ENCODE measurements at places on chromosomes 11 and 22.

DNA sequence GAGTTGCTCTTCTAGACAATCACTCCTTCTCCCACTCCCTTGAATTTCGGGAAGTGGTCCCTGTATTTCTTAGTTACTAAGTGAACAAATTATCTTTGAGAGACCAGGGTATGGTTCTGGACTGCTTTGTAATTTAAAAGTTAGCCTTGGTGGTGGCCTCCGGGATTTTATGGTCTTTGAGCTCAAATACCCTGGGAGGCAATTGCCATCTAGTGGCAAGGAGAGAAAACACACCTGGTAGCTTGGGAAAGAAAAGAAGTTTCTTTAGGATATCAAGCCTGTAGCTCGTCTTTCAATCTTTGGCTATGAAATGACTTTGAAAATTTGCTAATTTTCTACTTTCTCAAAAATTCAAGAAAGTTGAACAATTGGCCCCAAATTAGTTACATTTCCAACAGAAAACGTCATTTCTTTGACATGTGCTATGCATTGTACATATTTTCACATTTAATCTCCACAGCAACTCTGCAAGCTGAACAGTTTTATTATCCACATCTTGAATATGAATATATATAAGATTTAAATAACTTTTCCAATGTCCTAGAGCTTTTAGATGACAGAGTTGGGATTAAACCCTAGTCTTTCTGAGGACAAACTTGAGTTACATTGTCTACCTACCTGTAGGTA is 39.1 kb downstream of the MMP27 start:
- DNase-seq = no peak

DNA sequence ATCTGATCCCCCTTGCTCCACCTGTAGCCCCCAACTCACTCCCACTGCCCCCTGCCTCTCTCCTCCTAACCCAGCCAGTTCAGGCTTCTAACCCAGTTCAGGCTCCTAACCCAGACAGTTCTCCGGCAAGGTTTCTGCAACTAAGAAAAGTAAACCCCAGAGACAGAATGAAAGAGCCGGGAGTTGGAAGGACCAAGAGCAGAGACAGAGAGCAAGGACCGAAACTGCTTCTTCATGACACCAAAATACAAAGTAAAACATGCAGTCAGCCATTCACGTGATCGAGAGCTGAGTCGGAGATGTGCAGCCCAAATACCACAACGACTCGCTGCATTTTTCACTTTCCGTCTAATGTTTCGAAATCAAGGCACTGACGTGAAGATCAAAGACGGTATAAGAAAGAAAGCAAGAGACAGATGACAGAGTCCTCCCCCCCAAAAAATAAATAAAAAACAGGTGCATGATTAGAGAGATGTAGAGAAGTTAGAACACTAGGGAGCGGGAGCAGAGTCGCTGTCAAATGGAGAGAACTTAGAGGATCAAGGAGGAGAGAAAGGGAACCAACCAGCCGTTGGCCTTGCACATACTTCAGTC is 884 bp downstream of the IL10RA start:
- DNase-seq = no peak

- no peak for DNase-seq
Observed at GRCh38 chr22:46090631-46091201, 59.6 kb upstream of the PPARA start.

GRCh38 chr11:134676516-134677287 is 264.7 kb upstream of the B3GAT1 start:
- DNase-seq = no peak

- no peak for DNase-seq
Observed at GRCh38 chr11:118338637-118339061, 3.9 kb downstream of the CD3D start.

DNA sequence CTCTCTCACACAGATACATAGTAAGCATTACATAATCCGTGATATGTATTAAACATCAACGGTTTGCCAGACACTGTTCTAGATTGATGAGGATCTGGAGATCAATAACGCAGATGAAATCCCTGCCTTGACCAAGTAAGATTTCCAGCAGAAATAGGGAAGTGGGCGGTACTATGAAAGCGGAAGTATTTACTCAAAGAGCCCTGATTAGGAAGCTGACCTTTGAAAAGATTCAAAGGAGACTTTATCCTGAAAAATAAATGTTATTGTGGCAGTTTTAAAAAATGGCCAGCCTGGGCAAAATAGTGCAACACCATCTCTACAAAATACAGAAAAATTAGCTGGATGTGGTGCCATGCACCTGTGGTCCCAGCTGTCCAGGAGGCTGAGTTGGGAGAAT is 26.8 kb downstream of the GAB2 start:
- no peak for DNase-seq

DNA sequence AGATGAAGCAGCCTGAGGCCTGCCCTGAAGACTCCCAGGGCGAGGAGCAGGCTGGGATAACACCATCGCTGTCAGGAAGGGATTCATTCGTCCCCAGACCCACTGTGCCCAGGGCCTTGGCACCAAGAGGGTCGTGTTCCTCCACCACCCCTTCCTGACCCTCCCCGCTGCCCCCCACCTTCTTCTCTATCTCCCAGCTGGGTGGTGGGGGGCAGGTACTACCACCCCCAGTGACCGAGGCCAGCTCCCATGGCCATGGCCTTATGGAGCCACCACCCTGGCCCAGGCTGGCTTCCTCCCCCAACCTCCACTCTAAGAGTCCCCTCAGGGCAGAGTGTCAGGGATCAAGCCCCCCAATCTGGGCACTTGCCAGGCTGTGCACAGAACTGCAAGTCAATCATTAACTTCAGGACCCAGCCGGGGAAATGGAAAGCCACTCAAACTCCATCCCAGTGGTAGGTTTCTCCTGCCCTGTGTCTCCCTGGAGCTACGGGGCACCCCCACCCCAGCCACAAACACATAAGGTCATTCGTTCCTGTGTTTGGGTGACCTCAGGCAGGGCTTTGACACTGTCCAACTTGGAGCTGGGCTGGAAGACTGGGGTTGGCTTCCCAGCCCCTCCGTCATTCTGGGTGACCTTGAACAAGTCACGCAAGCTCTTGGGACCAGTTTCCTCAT is 33.3 kb upstream of the WNT11 start:
- DNase-seq = no peak

- DNase-seq = peak; percentile 94
Observed at GRCh38 chr22:31107178-31107893, at the start of gene SELENOM. Gene SELENOM, minus strand, starts transcription at chr22:31107568. Its CDS starts 63 bp downstream, at chr22:31107505.

- no peak for DNase-seq
Observed at GRCh38 chr11:73140213-73141030, 1.7 kb downstream of the FCHSD2 start.

- no peak for DNase-seq
Observed at GRCh38 chr22:23514322-23515038, 65.6 kb downstream of the IGLL1 start.

GRCh38 chr11:17012712-17013547 is 1.3 kb downstream of the PLEKHA7 start:
- DNase-seq = no peak

All from HFF-Myc (cell line).